Esophagus muscularis mucosa (tissue), 4 donors: ENCODE measurements at places on chromosomes 13 and 19. TPM values are rescaled to one million over a fixed set of nuclear protein-coding genes. Genes with fewer than 3 reads are reported as not detected.

SH2D3A gene
- 0.34 TPM for total RNA-seq

NCAN gene
- total RNA-seq: not detected

GPR12 gene
- total RNA-seq: 0.26 TPM

ZNF44 gene
- total RNA-seq: 9.7 TPM

SYNE4 gene
- total RNA-seq: 1.3 TPM

KCNRG gene
- total RNA-seq: 2.7 TPM

BORCS8 gene
- 11.4 TPM for total RNA-seq

SIGLEC5 gene
- 0.83 TPM for total RNA-seq

DMKN gene
- 3.3 TPM for total RNA-seq

C1QTNF9B gene
- 0.86 TPM for total RNA-seq

CHERP gene
- total RNA-seq: 14.5 TPM

CYP2A6 gene
- not detected for total RNA-seq

RNF126 gene
- total RNA-seq: 63.5 TPM

CGB8 gene
- total RNA-seq: not detected

COQ8B gene
- 57.7 TPM for total RNA-seq
